ENCODE measurements at places on chromosomes 7 and 10. TPM values are rescaled to one million over a fixed set of nuclear protein-coding genes. Genes with fewer than 3 reads are reported as not detected.

- H3K27me3 ChIP-seq = peaks cover 29% of the 10 kb centered on the region
- peaks cover 10% of the 10 kb centered on the region for H3K4me1 ChIP-seq
- no peak overlapping the region for H3K27ac ChIP-seq
- H3K4me3 ChIP-seq = no peak overlapping the region
- DNase-seq = no peak
- H3K36me3 ChIP-seq = peaks cover 2% of the 10 kb centered on the region
Measured at GRCh38 chr7:22287412-22287811, 69.5 kb downstream of the RAPGEF5 start.

GRCh38 chr7:135510592-135511183 lies 786 bp upstream of the CNOT4 start:
- DNase-seq = peak; percentile 8
- peaks cover 11% of the 10 kb centered on the region for H3K4me1 ChIP-seq
- H3K36me3 ChIP-seq = peaks cover 5% of the 10 kb centered on the region

DNA sequence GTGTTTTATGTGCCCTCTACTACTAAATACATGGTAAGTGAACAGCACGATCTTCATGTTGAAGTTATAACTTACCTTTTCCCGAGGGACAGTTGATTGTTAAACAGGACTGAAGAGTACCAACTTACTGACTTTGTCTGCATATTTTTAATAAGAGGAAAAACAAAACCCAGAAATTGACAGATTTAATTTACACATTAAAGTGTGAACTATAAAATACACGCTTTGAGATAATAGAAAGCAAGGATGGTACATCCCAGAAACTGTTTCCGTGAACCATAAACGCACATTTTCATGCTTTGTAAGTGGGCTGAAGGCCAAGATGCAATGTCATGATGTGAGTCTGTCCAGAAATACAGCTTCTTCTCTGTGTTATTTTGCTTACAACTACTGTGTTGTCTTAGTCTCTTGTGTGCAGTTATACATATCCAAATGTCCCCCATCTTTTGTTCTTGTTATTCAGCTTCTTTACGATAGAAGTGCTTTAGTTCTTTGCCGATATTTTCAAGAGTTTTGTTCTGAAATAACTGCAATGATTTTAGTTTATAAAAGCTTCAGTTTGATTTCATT lies 190.1 kb downstream of the MLLT10 start:
- no peaks in the 10 kb centered on the region for H3K27me3 ChIP-seq
- H3K27ac ChIP-seq = no peak overlapping the region
- peaks cover 23% of the 10 kb centered on the region for H3K36me3 ChIP-seq
- H3K4me1 ChIP-seq = peaks cover 34% of the 10 kb centered on the region
- DNase-seq = no peak

DNA sequence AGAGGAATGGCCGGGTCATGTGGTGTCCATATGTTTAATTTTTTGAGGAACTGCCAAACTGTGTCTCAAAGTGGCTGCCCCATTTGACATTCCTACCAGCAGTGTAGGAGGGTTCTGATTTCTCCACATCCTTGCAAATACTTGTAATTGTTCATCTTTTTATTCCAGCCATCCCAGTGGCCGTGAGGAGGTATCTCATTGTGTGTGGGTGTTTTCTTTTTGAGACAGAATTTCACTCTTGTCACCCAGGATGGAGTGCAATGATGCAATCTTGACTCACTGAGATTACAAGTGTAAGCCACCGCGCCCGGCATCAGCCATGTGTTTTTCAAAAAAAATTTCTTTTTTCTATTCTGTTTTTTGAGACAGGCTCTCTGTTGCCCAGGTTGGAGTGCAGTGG lies 38.7 kb upstream of the DLG5 start:
- no peak overlapping the region for H3K27ac ChIP-seq
- no peak for DNase-seq
- no peaks in the 10 kb centered on the region for H3K27me3 ChIP-seq
- H3K4me3 ChIP-seq = no peak overlapping the region
- H3K36me3 ChIP-seq = no peaks in the 10 kb centered on the region

DNA sequence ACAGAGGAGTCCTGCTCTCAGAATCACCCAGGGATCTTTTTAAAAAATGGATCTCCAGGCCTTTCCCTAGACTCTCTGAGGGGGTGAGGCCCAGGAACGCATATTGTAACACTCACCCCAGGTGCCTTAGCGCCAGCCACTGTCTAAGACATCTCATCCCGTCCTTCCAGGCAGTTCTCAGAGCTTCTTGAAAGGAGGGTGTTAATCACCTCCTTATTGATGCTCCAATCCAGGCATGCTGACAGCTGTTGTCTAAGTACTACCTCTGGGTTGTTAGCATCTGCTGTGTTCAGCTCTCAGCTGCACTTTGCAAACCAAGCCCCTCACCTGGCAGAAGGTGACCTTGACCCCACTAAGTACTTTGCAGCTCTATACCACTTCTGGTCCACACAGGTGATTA lies 36.0 kb downstream of the KIAA1549 start:
- DNase-seq = no peak
- no peak overlapping the region for H3K27ac ChIP-seq
- no peaks in the 10 kb centered on the region for H3K4me1 ChIP-seq
- H3K4me3 ChIP-seq = no peak overlapping the region
- peaks cover 16% of the 10 kb centered on the region for H3K27me3 ChIP-seq

DNA sequence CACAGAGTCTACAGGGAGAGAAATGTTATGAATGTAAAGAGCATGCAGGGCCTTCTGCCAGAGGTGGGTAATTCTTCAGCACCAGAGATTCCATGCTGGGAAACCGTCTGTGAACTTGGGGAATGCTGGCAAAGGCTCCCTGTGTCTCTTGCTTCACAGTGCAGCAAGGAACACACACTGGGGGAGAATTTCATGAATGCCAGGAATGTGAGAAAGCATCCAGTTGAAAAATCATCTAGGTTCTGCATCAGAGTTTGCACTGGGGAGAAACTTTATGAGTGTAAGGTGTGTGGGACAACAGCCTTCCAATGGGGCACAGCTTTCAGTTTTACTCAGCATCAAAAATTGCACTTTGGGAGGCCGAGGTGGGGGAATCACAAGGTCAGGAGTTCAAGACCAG lies 224.3 kb upstream of the IGFBP3 start:
- no peaks in the 10 kb centered on the region for H3K4me1 ChIP-seq
- no peak for DNase-seq
- no peaks in the 10 kb centered on the region for H3K27me3 ChIP-seq
- no peak overlapping the region for H3K27ac ChIP-seq

- no peaks in the 10 kb centered on the region for H3K36me3 ChIP-seq
- DNase-seq = no peak
- no peak overlapping the region for H3K4me3 ChIP-seq
Measured at GRCh38 chr10:127186813-127187212, 9.6 kb downstream of the INSYN2A start.

GRCh38 chr7:128728598-128728997 lies 10.6 kb upstream of the CALU start:
- peaks cover 27% of the 10 kb centered on the region for H3K27me3 ChIP-seq
- H3K4me3 ChIP-seq = no peak overlapping the region
- H3K27ac ChIP-seq = no peak overlapping the region
- H3K36me3 ChIP-seq = no peaks in the 10 kb centered on the region

DNA sequence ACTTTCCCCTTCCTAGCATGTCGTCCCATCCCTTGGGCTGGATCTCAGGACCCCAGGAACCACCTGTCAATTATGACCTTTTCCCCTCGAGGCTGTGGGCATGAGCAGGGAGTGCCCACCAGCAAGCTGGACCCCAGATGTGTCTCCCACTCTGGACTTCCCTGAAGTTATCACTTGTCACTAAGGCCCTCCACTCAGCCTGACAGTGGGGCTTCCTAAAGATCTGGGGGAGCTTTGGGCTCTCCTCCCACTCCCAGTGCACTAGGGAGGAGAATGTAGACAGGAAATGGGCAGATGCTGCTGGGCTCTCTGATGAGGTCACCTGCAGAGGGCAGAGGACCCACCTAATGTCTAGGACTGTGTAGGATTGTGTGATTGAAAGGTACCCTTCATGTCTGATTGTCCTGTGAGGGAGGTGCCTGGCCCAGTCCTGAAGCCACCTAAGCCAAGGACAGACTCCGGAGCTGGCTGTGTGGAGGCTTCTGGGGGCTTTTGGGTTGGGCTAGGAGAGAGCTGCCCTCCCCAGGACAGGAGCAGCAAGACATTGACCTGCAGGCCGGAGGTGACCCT lies 18.7 kb downstream of the MYO1G start:
- peaks cover 19% of the 10 kb centered on the region for H3K4me1 ChIP-seq
- H3K4me3 ChIP-seq = no peak overlapping the region
- DNase-seq = no peak
- H3K36me3 ChIP-seq = peaks cover 15% of the 10 kb centered on the region

- no peaks in the 10 kb centered on the region for H3K36me3 ChIP-seq
- H3K4me1 ChIP-seq = peaks cover 9% of the 10 kb centered on the region
- no peak for DNase-seq
- no peak overlapping the region for H3K4me3 ChIP-seq
- no peak overlapping the region for H3K27ac ChIP-seq
Measured at GRCh38 chr10:100024748-100025147, 15.0 kb upstream of the DNMBP start.

- no peak for DNase-seq
- H3K4me3 ChIP-seq = no peak overlapping the region
- H3K27me3 ChIP-seq = no peaks in the 10 kb centered on the region
Measured at GRCh38 chr7:132966754-132967469, 115.0 kb downstream of the CHCHD3 start.

GRCh38 chr10:78291722-78292121 lies 258.1 kb downstream of the RPS24 start:
- H3K27ac ChIP-seq = no peak overlapping the region
- no peaks in the 10 kb centered on the region for H3K27me3 ChIP-seq
- no peaks in the 10 kb centered on the region for H3K4me1 ChIP-seq
- no peaks in the 10 kb centered on the region for H3K36me3 ChIP-seq

- H3K4me1 ChIP-seq = peaks cover 46% of the 10 kb centered on the region
- peak within 1 kb of the TSS; percentile 100 for H3K4me3 ChIP-seq
- peak; percentile 92 for DNase-seq
- peak within 1 kb of the TSS; percentile 100 for H3K27ac ChIP-seq
- H3K27me3 ChIP-seq = no peaks in the 10 kb centered on the region
Measured at GRCh38 chr10:100529475-100530298, at the start of gene NDUFB8. Gene NDUFB8, minus strand, starts transcription at chr10:100529871. Its CDS starts 20 bp downstream, at chr10:100529851.

DNA sequence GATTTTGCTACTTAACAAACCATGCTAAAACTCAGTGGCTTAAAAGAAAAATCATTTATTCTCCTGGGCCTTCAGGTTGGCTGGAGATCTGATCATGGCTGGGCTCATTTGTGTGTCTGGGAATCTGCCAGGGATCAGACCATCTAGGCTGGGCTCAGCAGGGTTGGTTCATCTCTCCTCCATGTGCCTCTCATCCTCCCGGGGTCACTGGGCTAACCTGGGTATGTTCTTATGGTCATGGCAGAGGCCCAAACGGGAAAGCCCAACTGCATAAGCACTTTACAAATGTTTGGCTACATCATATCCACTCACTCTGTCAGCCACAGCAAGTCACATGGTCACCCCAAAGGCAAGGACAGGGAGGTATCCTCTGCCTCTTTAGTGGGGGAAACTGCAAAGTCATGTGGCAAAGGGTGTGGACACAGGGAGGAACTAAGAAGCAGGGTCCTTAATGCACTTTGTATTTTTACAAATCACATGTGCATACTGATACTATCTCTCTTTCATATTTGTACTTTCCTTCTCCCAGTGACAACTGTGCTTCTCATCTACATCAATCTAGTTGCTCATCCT lies 231.4 kb downstream of the BUB3 start:
- no peaks in the 10 kb centered on the region for H3K27me3 ChIP-seq
- no peaks in the 10 kb centered on the region for H3K36me3 ChIP-seq
- H3K4me3 ChIP-seq = no peak overlapping the region
- H3K27ac ChIP-seq = no peak overlapping the region

- H3K4me1 ChIP-seq = no peaks in the 10 kb centered on the region
- H3K36me3 ChIP-seq = no peaks in the 10 kb centered on the region
- H3K4me3 ChIP-seq = no peak within 1 kb of the TSS
- no peak for DNase-seq
Measured at GRCh38 chr10:90920986-90921666, at the start of gene ANKRD1. Gene ANKRD1, minus strand, starts transcription at chr10:90921087. Its CDS starts 60 bp downstream, at chr10:90921027.

GRCh38 chr10:102314801-102315200 lies 69.5 kb downstream of the GBF1 start:
- H3K36me3 ChIP-seq = no peaks in the 10 kb centered on the region
- H3K4me1 ChIP-seq = peaks cover 29% of the 10 kb centered on the region
- no peak for DNase-seq
- no peak overlapping the region for H3K4me3 ChIP-seq

DNA sequence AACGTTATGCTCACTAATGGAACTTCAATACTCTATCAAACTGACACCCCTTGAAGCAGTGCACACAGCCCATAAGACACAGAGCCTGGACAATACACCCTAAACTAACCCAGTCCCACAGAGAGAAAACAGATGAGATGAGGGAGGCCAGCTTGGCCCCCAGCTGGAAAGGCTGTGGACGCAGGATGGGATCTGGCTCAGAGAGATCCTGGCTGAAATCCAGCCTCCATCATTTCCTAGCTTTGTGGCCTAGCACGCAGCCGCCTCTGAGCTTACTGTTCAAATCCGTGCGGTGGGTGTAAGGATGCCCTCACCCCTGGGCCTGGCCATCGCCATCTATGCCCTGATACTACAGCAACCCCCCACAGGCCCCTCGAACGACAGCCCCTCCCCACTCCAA lies 32.7 kb downstream of the SNX8 start:
- no peak overlapping the region for H3K4me3 ChIP-seq
- no peaks in the 10 kb centered on the region for H3K36me3 ChIP-seq
- H3K27me3 ChIP-seq = no peaks in the 10 kb centered on the region
- DNase-seq = no peak
- H3K4me1 ChIP-seq = peaks cover 5% of the 10 kb centered on the region

DNA sequence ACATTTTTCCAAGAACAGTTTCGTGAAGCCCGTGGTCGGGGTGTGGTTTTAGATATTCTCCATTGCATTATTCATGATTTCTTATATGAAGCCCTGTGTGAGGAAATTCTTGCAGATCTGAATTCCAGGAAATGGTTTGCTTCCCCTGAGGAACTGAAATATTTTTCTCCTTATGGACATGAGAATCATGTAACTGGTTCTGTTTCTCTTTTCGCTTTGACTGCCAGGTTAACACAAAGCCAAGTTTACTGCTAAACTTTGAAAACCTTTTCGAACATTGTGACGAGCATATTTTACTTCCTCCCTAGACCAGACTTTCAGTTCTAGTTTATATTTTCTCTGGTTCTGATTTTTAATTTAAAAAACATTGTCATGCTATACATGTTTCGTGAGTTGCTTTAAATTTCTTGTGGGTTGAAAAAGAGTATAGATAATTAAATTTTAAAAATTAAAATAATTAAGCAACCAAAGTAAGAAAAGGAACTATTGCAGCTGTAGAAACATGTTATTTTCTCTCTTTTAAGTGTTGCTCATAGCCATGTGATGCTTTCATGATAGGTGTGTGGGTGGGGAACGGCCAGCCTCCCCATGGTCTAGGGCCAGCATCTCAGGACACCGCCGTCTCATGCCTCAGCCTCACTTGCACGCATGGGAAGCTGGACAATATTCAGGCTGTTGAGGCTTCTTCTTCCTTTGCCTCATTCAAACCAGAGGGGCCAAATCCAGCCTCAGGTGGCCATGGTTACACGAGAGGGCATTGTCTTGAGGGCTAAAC lies 97.1 kb downstream of the CREB5 start:
- H3K4me1 ChIP-seq = peaks cover 3% of the 10 kb centered on the region
- H3K36me3 ChIP-seq = no peaks in the 10 kb centered on the region
- H3K27ac ChIP-seq = no peak overlapping the region
- no peak for DNase-seq
- H3K4me3 ChIP-seq = no peak overlapping the region

GRCh38 chr7:11424006-11424405 lies 408.0 kb downstream of the THSD7A start:
- no peak overlapping the region for H3K4me3 ChIP-seq
- H3K27ac ChIP-seq = no peak overlapping the region
- DNase-seq = no peak
- no peaks in the 10 kb centered on the region for H3K36me3 ChIP-seq
- no peaks in the 10 kb centered on the region for H3K27me3 ChIP-seq

Gene OR2A5
- total RNA-seq = not detected

Gene ARL4A
- total RNA-seq = 14.9 TPM

Gene TDRD1
- 0.10 TPM for total RNA-seq

Gene ACTR3C
- 6.1 TPM for total RNA-seq

Gene WAPL
- total RNA-seq = 54.4 TPM
